ENCODE measurements at places on chromosomes 5 and 9. TPM values are rescaled to one million over a fixed set of nuclear protein-coding genes. Genes with fewer than 3 reads are reported as not detected.

GRCh38 chr5:149521739-149522685 is 29.2 kb downstream of the CSNK1A1 start:
- DNase-seq: no peak

DNA sequence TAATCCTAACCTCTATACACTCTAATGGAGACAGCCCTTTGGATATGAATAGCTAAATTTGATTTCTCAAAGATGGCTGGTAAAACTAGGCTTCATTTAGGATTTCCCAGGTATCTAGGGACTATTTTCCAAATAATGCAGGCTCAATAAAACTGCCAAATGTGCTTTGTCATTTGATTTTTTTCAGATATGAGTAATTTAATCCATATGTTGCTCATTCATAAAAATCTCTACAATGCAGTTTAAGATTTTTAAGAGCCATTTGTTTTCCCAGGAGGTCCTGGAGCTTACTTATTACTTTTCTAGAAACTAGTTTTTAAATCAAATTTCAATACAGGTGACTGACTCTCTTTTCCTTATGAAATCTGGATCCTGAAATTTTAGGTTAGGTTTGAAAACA is 349.3 kb upstream of the SLC24A2 start:
- no peak for DNase-seq

GRCh38 chr9:99816392-99816791 is 5.3 kb upstream of the NR4A3 start:
- DNase-seq: no peak

- DNase-seq: no peak
These were observed 190.9 kb upstream of the TUT7 start for GRCh38 chr9:86545090-86545489.

DNA sequence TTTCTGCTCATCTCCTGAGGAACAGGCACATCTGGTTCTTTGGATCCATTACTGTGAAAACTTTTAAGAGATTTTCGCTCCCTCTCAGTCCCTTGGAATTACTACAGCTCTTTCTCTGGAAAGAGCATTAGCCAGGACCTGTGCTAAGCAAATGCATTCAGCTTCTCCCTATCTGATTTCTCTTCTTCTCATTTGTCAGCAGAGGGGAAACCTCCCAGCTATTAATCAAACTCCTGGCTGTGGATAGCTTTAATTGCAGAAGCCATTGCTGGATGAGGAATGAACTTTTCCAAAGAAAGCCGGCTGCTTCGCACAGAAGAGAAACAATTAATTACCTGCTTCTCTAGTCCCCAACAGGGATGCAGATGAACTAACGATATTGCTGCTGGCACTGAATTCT is 37.9 kb downstream of the TLR4 start:
- DNase-seq: no peak

DNA sequence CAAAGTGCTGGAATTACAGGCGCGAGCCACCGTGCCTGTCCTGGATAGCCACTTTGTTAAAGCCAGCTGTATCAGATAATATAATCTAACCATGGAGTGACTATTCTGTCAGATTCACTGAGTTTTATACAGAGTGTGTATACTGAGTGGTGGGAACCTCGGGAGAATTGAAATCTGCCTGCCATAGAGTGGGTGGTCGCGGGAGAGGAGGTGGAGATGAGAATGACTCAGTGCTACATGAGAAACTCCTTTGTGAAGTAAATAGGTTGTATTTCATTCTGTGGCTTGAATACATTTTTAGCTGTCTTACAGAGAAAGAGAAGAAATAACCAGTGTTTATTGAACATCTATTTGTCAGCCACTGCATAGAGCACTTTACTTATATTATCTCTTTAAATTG is 26.4 kb downstream of the ATP6V0E1 start:
- no peak for DNase-seq

DNA sequence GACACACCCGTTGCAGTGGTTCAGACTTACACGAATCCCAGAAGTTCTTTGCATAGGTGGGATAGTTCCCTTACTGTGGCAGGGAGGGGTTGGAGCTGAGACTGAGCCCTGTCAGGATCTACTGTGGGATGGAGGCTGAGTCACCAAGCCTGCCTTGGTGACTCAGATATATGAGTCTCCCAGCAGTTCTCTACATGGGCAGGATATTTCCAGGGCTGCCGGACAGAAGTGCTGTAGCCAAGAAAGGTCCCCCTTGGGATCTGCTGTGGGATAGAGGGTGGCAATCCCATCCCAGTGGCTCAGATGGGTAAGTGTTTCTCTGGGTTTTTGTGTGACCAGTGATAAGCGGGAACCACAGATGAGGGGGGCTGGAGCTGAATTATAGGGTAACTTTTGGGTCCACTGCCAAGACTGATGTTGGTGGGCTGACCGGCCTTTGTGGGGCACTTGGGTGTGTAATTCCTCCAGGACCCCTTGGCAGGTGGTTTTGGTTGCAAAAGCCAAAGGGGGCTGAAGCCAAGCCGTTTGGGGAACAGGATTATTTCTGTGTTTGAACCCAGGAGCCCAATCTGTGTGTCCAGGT is 18.7 kb downstream of the XRCC4 start:
- peak; percentile 86 for DNase-seq

DNA sequence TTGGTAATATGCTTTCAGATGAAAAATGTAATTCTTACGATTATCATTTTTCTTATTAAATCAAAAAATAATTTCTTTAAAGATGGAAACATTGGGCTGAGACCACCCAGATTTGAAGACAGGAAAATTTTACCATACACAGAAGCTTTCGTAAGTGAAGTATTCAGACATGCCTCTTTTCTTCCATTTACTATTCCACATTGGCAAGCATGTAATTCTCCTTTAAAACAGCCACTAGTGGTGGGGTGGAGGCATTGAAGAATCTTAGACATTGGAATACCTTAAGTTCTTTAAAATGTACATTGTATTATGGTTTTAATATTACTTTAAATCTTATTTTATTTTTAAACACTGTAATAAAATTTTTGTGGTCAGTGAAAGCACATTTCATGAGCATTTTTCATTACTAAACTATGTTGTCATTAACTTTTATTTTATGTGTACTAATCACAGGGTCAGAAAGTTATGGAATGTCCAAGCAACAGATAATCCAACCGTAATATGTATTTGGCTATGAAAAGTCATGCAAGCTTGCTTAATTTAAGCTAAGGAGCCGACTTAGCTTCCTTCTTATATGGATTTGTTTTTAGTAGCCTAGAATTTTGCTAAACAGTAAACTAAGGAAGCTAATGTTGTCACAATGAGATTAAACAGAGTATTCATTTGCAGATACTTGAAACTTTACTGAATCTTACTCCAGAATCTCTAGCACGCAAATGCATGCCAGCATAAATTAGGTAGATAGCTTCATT is 97.4 kb upstream of the ALDH1A1 start:
- DNase-seq: no peak

- DNase-seq: no peak
These were observed 51.9 kb upstream of the BOD1 start for GRCh38 chr5:173668245-173668800.

GRCh38 chr5:78300464-78301045 is 6.1 kb upstream of the AP3B1 start:
- no peak for DNase-seq

GRCh38 chr5:33330992-33331391 is 109.8 kb upstream of the TARS1 start:
- no peak for DNase-seq

DNA sequence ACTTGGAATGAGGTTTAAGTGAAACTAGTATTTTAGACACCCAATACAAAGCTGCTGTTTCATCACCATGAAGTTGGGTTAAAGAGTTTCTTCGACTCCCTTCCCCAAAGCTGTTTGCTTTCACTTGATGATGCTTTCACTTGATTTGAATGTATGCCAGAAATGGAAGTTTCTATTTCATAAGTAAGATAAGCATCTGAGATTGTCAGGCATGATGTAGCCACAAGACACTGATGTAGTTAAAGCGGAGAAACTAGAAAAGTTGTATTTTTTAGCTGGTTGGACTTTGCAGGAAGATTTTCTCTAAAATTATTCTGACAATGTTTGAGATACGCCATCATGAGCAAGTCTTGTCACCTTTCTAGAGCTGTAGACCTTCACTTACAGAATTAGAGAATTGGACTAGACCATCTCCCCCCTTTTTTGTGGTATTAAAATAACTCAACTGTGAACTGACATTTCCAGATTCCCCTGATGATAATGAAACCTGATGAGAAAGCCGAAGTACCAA is 20.0 kb downstream of the MOCS2 start:
- DNase-seq: no peak

GRCh38 chr9:132858751-132859150 is 19.3 kb downstream of the AK8 start:
- no peak for DNase-seq

- DNase-seq: peak; percentile 56
These were observed 60.3 kb downstream of the CDKN2A start for GRCh38 chr9:21933865-21934264.

GRCh38 chr5:119896826-119897536 is 267.6 kb downstream of the FAM170A start:
- no peak for DNase-seq

GRCh38 chr9:128992995-128993394 is 35.1 kb downstream of the SH3GLB2 start:
- DNase-seq: no peak

DNA sequence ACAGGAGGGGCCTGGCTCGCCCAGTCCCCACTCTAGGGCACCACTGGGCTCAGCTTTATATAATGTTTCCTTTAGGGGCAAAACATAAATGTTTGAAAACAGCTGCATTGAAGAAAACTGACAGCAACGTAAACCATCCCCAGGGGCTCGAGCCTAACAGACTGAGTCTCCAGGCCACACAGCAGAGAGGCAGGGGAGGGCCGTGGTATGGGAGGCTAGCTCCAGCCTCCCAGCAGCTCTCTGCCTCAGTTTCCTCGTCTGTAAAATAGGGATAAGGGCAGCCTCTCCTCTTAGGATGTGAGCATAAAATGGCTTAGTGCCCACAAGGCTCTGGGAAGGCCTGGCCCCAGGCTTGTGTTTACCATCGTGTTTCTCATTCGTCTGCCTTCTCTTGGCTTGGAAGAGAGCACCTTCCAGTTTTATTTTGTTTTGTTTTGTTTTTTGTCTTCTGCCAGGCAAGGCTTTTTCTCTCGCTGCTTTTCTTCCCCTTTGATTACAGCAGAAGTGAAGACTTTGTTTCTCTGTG is 2.7 kb downstream of the ANKRD33B start:
- DNase-seq: peak; percentile 46

- no peak for DNase-seq
These were observed 187.0 kb upstream of the CCNH start for GRCh38 chr5:87599778-87600177.

GRCh38 chr9:76759732-76760131 is 4.5 kb upstream of the PCA3 start:
- DNase-seq: no peak

IRGM gene
- total RNA-seq: not detected

DMRT3 gene
- total RNA-seq: not detected

GPX3 gene
- total RNA-seq: 8.8 TPM

FAM78A gene
- total RNA-seq: 0.59 TPM

ARHGEF37 gene
- total RNA-seq: 0.72 TPM

PCDHGA4 gene
- total RNA-seq: 6.8 TPM

HARS2 gene
- total RNA-seq: 31.5 TPM

FAT2 gene
- total RNA-seq: 0.59 TPM

Measured in osteoblast (primary cell).